Psoas muscle (tissue), 8 donors: ENCODE measurements at places on chromosomes 4 and X. TPM values are rescaled to one million over a fixed set of nuclear protein-coding genes. Genes with fewer than 3 reads are reported as not detected.

GRCh38 chr4:81786063-81786763 is 314.5 kb upstream of the RASGEF1B start:
- H3K36me3 ChIP-seq = no peaks in the 10 kb centered on the region
- no peak for DNase-seq
- no peaks in the 10 kb centered on the region for H3K4me1 ChIP-seq
- H3K4me3 ChIP-seq = no peak overlapping the region
- no peaks in the 10 kb centered on the region for H3K27me3 ChIP-seq

The MGAT4D gene
- not detected for total RNA-seq

The RTL3 gene
- total RNA-seq = not detected

DNA sequence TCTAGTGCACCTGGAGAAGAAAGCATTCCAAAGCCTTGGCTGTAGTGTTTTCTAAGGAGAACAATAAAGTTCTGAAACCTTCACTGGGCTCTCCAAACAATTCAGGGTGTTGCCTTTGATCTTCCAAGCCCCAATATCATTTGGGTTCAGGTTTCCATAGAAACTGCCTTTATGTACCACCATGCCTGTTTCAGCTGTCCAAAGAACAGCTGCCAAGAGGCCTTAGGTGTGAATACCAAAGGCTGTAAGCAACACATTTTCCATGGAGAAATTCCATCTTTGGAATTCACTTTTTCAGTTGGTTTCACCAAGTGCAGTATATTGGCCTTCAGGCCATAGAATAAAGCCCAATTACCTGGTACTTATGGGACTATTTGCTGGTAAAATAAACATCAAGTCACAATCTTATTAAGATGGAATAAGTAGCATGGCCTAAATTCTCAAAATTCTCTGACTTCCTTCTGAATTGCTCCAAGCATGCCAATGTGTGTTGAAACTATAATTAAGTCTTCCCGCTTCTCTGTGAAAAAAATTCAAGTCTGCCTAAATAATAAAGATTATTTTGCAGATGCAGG is 61.9 kb downstream of the COX18 start:
- H3K4me3 ChIP-seq = no peak overlapping the region
- no peaks in the 10 kb centered on the region for H3K36me3 ChIP-seq
- no peaks in the 10 kb centered on the region for H3K4me1 ChIP-seq

The SLC9A6 gene
- 8.8 TPM for total RNA-seq

DNA sequence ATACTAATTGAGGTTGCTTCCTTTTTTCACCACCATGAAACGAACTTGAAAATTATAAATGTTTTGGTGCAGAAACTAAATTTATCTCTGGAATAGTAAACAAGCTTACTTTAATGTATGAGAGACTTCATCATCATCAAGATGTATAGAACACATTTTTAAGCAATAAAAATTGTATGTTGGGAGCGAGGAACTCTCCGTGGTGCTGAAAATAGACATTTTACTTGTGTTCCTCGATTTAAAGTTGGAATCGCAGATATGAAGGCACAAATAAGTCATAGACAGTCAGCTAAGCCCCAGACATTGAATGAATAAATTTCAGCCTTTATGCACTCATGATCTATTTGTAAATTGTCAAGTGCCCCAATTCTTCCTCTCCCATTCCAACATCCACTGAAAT is 310.7 kb downstream of the STK32B start:
- H3K27me3 ChIP-seq = no peaks in the 10 kb centered on the region
- no peak overlapping the region for H3K4me3 ChIP-seq
- H3K36me3 ChIP-seq = no peaks in the 10 kb centered on the region
- H3K4me1 ChIP-seq = no peaks in the 10 kb centered on the region

- H3K4me3 ChIP-seq = no peak overlapping the region
- H3K4me1 ChIP-seq = no peaks in the 10 kb centered on the region
- H3K27ac ChIP-seq = no peak overlapping the region
These were observed 20.5 kb upstream of the OPN1LW start for GRCh38 chrX:154123241-154124219.

DNA sequence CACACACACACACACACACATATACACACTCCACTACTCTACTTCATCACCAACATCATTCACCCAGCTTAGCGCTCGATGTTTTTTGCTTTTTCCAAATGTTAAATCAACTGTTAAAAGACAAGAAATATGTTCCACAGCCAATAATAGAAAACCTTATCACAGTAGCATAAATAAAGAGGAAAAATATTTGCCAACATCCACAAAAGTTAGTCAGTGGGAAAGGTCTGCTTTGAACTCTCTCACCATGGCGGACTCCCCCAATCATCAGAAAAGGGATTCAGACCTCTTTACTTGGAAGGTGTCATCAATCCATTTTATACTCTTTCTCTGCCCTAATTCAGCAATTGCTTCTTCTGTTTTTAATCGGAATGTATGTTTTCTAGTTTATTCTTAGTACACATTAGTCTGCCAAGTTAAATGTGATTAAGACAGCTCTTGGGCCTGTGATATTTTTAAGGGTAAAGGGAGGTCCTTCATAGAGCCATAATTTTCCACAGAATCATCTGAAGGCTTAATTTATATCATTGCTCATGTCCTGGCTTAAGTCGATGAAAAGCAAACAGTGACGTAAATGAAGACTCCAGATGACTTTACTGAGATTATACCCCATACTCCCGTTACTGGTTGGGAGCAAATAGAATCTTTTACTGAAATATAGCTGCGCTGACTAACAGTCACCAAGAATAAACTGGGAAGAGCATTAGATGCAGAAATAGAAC is 29.7 kb upstream of the LGI2 start:
- H3K4me1 ChIP-seq = no peaks in the 10 kb centered on the region
- no peaks in the 10 kb centered on the region for H3K27me3 ChIP-seq
- H3K36me3 ChIP-seq = no peaks in the 10 kb centered on the region
- DNase-seq = no peak
- no peak overlapping the region for H3K4me3 ChIP-seq

The SYTL5 gene
- total RNA-seq = not detected

GRCh38 chr4:15294202-15294601 is 133.6 kb upstream of the C1QTNF7 start:
- no peak overlapping the region for H3K27ac ChIP-seq
- H3K27me3 ChIP-seq = no peaks in the 10 kb centered on the region
- no peaks in the 10 kb centered on the region for H3K4me1 ChIP-seq
- DNase-seq = no peak

DNA sequence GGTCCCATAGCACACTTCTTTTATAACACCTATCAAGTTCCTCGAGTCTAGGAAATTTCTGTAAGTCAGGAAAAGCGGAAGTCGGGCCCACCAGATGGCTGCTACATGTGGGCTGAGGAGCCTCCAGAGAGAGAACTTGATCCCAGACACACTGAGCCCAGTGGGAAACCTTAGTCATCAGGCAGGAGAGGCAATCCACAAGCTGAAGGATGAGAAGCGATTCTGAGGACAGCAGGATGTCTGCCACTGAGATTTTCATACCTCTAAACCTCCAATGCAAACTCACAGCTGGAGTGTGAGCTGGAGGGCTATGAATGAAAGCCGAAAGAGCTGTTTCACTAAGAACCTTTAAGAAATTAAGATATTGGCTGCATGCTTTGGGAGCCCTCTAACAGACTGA is 52.6 kb upstream of the PDHA1 start:
- no peak overlapping the region for H3K4me3 ChIP-seq
- H3K27ac ChIP-seq = no peak overlapping the region
- no peak for DNase-seq
- H3K27me3 ChIP-seq = no peaks in the 10 kb centered on the region

DNA sequence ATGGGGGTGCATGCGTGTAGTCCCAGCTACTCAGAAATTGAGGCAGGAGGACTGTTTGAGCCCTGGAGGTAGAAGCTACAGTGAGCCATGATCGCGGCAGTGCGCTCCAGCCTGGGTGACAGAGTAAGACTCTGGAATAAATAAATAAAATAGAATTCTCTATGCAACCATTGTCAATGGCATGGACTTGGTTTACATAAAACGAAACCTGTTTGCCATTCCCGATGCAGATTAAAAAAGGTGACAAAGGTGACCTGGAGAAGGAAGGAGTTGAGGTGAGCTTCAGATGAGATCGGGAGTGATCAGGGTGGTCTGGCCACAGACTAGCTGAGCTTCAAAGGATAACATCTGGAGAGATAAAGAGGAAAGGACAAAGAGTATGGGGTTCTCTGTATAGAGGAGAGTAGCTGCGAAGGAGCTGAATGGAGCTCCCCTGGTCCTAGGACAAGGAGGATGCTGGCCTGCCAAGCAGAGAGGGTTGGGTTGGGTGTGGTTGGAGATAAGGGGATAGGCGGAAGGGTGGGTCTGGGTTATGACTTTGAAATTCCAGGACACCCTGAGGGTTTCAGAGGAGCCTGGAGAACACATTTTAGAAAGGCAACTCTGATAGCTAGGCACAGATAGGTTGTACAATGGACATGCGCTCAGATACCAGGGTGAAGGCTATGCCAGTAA is 98.6 kb downstream of the RBM47 start:
- H3K27ac ChIP-seq = no peak overlapping the region
- H3K36me3 ChIP-seq = no peaks in the 10 kb centered on the region
- no peaks in the 10 kb centered on the region for H3K27me3 ChIP-seq

The CPLX1 gene
- 1.3 TPM for total RNA-seq

GRCh38 chrX:2697741-2698299 is 6.7 kb downstream of the CD99 start:
- no peak overlapping the region for H3K27ac ChIP-seq
- no peak for DNase-seq
- peaks cover 64% of the 10 kb centered on the region for H3K4me1 ChIP-seq

The SLC4A4 gene
- 2.1 TPM for total RNA-seq

DNA sequence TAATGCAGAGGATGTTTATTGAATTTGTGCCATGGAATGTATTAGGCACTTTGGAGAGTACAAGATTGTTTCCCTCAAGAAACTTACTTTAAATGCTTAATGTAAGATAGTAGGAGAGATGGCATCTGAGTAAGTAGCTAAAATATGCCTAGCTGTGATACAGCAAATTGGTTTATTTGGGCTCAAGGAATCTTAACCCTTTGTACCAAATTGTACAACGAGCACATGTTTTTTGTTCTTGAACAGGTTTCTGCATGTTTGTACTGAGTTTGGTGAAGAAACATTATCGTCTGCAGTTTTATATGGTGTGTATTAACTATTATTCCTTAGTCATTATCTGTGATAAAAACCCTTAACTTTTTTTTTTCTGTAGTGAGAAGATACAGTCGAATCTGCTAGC is 48.6 kb downstream of the CDS1 start:
- H3K27ac ChIP-seq = no peak overlapping the region
- no peaks in the 10 kb centered on the region for H3K27me3 ChIP-seq
- no peak overlapping the region for H3K4me3 ChIP-seq

- H3K27me3 ChIP-seq = no peaks in the 10 kb centered on the region
- no peak overlapping the region for H3K27ac ChIP-seq
- no peaks in the 10 kb centered on the region for H3K36me3 ChIP-seq
These were observed 43.5 kb downstream of the FMR1NB start for GRCh38 chrX:148024425-148025148.

- no peaks in the 10 kb centered on the region for H3K27me3 ChIP-seq
- H3K4me1 ChIP-seq = no peaks in the 10 kb centered on the region
- no peaks in the 10 kb centered on the region for H3K36me3 ChIP-seq
- DNase-seq = no peak
- H3K4me3 ChIP-seq = no peak overlapping the region
These were observed 21.2 kb upstream of the SMIM20 start for GRCh38 chr4:25892796-25893195.

The PTTG2 gene
- not detected for total RNA-seq

- no peaks in the 10 kb centered on the region for H3K27me3 ChIP-seq
- DNase-seq = no peak
- H3K4me3 ChIP-seq = no peak overlapping the region
- no peaks in the 10 kb centered on the region for H3K4me1 ChIP-seq
These were observed 110.6 kb upstream of the ADAMTS3 start for GRCh38 chr4:72679666-72680065.

The CLDN34 gene
- total RNA-seq = not detected

DNA sequence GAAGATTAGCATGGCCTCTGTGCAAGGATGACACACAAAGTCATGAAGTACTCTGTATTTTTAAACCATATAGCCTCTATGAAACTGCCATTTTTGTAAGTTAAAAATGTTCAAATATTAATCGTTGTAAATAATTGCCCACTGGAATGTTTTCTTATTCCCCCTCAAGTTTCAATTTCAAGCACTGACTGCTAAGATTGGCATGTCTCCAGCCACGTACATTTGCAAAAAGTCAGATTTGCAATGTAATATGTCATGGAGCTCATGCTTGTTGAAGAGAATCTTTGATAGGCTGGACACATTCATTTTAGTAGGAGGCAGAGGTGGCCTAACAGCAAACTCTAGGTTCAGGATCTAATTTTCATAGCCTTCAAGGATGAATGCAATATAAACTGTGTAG is 124.7 kb downstream of the CBR4 start:
- H3K36me3 ChIP-seq = peaks cover 23% of the 10 kb centered on the region
- H3K27ac ChIP-seq = peak overlapping the region; percentile 73
- no peak for DNase-seq

The KCND1 gene
- 0.21 TPM for total RNA-seq

DNA sequence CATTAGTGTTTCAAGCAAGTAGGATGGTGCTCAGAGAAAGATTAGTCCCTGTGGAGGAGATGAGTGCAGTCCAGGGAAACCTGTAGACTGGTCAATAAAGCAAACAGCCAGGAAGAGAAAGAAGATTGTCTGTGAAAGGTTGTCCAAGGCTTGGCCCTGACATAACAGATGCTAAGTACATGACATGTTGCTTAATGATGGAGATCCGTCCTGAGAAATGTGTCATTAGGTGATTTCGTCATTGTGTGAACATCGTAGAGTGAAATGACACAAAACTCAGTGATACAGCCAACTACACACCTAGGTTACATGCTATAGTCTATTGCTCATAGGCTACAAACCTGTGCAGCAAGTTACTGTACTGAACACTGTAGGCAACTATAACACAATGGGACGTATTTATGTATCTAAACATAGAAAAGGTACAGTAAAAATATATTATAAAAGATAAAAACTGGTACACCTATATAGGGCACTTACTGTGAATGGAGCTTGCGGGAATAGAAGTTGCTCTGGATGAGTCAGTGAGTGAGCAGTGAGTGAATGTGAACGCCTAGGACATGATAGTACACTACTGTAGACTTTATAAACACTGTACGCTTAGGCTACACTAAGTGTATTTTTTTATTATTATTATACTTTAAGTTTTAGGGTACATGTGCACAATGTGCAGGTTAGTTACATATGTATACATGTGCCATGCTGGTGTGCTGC is 9.0 kb upstream of the PRSS48 start:
- H3K36me3 ChIP-seq = no peaks in the 10 kb centered on the region
- no peaks in the 10 kb centered on the region for H3K27me3 ChIP-seq
- DNase-seq = no peak
- H3K4me1 ChIP-seq = peaks cover 6% of the 10 kb centered on the region
- H3K27ac ChIP-seq = no peak overlapping the region

DNA sequence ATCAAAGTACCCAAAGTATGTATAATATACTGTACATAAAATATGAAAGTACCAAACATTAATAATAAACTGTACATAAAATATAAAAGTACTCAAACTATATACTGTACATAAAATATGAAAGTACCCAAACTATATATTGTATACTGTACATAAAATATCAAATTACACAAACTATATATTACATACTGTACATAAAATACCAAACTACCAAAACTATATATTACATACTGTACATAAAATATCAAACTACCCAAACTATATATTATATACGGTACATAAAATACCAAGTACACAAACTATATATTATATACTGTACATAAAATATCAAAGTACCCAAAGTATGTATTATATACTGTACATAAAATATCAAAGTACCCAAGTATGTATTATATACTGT is 723.7 kb downstream of the CWH43 start:
- no peaks in the 10 kb centered on the region for H3K27me3 ChIP-seq
- no peak overlapping the region for H3K27ac ChIP-seq
- no peak for DNase-seq
- no peaks in the 10 kb centered on the region for H3K36me3 ChIP-seq
- no peak overlapping the region for H3K4me3 ChIP-seq
